ENCODE measurements at places on chromosomes 2 and 18.

DNA sequence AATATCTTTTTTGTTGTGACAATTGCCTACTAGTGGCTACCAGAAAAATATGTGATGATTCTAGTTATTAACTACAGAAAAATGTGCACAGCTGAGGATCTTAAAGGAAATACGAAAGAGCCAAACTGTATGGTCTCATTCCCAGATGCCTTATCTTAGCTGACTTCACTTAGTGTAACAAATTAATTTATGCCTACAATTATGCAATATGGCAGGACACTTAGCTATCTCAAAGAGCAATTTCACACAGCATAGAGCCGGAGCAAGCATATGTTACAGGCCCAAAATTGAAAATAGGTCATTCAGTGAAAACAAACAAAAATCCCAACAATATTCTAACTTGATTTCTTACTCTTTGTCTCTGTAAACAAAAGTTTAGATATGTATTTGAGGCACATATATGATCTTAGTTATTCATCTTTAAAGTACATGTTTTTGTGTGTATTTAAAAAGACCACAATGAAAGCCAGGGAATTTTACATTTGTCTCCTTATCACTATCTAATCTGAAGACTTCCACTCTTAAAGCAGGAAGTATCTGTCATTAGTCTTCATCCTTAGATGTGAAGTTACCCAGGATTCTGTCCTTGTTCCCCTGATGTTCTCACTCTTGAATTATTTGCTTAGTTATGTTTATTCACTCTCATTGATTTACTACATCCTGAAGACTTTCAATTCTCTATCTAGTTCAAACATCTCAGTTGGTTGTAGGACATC, 1579.0 kb upstream of the NXPH2 start:
- no peak for ATAC-seq

GRCh38 chr2:144546933-144547332, 27.0 kb upstream of the ZEB2 start:
- no peak for ATAC-seq

GRCh38 chr18:76507830-76508385, 12.9 kb upstream of the ZNF516 start:
- ATAC-seq, result no peak

GRCh38 chr2:224094413-224094812, 55.3 kb upstream of the SERPINE2 start:
- no peak for ATAC-seq

DNA sequence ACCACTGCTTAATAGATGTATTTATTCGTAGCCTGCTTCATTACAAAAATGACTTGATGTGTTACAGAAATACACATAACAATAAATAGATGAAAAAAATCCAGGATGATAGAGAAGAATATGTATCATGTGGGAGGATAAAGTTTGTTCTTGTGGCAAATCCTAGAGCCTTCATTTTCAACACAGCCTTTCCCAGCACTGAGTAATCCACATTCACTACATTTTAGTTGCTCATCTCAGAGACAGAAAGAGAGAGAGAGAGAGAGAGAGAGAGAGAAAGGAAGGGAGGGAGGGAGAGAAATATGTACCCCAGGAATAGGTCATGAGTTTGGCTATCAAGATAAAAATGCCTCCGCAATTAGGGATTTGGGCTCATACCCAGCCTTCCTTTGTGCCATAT, 144.3 kb downstream of the RBMS1 start:
- ATAC-seq, result no peak

DNA sequence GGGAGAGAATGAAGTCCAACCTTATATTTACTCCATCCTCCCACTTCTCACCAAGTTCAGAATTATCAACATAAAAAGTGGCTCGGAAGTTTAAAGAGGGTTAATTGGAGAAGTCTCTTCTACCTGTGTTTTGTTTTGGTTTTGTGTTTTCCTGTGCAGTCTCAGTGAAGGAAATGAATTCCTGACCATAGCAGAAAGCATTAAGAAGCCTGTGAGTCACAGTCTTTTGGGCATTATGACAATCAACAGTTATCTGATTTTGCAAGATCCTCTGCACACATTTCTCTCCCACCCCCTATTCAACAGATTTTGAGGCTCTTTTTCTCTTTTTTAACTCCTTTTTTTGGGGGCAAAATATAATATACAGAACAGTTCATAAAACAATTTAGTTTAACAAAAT, 8.6 kb upstream of the RPL37A start:
- no peak for ATAC-seq

DNA sequence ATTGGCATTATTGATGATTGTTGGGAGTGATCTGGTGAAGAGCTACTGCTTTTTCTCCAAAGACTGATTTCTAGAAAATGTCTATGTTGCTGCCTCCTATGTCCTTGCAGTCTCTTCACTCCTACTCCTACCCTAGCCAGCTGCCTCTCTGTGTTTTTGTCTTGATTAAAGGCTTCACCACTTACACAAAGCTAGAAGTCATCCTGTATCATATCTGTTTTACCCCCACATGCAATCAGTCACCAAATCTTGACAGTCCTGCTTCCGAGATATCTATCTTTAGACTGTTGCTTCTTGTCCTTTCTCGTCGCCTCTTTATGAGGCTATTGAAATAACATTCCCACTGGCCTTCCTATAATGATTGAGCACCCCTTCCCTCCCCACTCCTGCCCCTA, 84.5 kb upstream of the ITGA4 start:
- ATAC-seq, result no peak

GRCh38 chr2:219178377-219179175, 501 bp downstream of the RETREG2 start:
- ATAC-seq, result no peak

DNA sequence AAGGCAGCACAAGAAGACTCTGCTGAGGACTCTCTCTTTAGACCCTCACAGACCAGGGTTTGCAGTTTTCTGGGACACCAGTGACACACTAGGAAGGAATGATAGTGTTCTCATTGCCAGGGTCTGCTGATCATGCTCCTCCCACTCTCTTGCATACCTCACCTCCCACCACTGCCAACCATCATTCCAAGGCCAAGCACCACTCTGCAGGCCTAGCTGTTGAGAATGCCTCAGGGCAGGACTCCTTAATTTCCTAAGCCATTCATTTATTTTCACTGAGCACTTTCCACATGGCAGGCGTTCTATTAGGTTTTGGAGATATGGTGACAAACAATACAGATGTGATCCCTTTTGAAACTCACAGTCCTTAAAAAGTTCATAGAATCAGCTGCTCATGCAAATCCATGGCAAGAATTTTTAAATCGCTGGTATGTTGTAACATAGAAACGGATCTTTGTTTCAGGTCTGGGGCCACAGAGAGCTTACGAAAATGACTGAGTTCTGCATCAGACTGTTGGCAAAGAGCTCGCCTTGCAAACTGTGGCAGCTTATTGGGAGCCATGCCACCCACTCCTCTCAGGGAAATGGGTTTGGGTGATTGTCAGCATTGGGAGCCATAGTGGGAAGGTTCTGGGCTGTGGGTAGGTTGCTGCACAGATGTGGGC, 78.5 kb downstream of the XDH start:
- ATAC-seq, result no peak

GRCh38 chr2:117058366-117058765, 756.1 kb upstream of the DDX18 start:
- ATAC-seq, result no peak

- no peak for ATAC-seq
These were observed 2.4 kb downstream of the BOK start for GRCh38 chr2:241560883-241561474.

DNA sequence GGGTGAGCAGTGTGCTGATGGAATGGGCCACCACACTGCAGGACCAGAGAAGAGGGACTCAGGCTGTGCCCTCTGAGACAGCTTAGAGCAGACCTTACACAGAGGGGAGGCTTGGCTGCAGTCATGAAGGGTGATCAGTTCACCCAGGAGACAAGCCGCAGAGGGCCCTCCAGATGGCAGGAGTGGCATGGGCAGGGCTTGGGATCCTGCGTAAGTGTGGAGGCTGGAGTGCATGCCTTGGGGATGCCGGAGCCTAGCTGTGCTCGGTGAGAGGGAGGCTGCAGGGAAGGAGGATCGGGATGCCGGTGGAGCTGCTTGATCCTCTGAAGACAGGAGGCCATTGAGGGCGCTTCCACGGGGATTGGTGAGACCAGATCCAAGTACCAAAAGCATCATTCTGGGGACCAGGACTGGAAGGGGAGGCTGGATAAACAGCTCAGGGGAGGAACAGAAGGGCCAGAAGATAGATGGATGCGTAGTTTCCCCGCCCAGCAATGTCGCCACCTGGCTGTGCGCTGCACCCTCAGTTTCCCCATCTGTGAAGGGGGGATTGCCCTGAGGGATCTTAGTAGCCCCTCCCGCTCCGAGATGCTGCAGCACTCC, 163.4 kb downstream of the INHBB start:
- ATAC-seq, result no peak

DNA sequence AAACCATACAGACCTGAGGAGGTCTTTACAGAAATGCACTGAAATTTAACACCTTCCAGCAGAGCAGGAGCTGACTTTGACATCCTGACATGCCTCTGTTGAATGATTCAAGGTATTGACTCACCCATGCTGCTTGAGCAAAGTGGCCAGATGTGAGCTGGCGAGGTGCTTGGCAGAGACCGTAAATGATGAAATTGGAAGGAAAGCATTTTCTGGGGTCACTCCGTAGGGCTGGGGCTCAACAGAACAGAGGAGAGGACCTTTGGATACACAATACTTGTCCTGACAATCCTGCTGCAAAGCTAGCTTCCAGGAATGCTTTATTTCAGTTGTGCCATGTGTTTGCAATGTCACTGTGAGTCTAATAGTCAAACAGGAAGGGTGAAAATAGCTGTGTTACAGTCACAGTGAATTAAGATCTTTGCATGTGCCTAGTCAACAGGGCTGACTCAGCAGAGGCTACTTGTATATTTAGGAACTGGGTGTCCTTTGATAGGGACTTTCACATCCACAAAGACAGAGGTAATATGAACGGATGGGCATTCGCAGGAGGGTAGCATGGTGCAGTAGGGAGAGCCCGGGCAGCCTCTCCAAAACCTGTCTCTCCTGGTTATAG, 31.6 kb upstream of the NCK2 start:
- ATAC-seq, result no peak

GRCh38 chr2:215609089-215610032, 173.5 kb upstream of the FN1 start:
- ATAC-seq, result no peak

DNA sequence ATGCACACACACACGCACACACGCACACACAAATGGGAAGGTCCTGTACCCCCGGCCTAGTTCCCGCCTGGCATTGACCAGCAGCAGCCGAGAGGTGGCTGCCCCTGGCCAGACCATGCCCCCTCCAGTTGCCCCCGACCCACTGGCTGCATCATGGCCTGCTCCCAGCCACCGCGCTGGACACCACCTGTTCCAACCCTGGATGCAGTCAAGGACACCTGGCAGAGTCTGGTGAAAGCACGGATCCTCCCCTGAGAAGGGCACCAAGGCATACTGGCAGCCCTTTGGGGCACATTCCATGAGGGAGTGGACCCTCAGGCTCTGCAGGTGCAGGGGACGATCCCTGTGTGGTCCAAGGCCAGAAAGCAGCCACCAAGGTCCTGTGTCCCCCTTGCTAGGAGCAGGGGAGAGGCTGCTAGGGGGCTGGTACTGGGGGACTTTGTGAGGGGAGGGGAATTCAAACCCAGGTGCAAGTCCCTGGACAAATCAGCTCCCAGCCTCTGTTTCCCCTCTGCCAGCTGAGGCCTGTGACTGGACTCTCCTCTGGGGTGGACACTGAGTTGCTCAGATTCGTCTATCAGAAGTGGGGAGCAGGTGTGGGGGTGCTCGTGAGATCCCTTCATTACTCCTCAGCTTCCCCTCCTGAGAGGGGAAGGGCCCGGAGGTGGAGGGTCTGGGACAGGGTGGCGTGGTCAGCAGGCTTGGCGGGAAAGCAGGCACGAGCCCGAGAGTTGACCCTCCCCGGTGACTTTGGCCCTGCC, 3.5 kb downstream of the ESPNL start:
- ATAC-seq, result no peak

DNA sequence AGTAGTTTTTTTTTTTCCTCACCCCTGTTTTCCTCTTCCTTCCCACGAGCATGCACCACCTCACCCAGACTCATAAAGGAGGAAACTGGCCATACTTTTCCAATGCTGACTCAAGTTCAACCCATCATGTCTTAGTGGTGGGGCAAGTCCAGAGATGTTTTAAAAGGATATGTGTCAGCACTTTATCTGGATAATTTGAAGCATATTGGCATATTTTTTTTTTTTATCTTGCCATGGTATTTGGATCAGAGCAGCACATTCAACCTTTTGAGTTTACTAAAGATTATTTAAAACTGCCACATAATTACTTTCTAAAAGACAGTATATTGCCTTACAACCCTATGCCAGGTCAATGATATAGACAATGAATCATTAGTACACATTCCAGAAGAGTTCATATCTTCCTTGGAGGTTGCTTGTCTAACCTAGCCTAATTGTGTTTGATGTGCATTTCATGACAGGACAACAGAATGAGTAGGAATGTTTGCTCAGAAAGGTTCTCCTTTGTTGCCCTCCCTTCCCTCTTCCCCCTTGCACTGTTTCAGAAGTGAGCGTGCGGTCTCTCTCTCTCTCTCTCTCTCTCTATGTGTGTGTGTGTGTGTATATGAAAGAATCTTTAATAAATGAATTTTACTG, 950.7 kb upstream of the FAM98A start:
- ATAC-seq, result no peak

DNA sequence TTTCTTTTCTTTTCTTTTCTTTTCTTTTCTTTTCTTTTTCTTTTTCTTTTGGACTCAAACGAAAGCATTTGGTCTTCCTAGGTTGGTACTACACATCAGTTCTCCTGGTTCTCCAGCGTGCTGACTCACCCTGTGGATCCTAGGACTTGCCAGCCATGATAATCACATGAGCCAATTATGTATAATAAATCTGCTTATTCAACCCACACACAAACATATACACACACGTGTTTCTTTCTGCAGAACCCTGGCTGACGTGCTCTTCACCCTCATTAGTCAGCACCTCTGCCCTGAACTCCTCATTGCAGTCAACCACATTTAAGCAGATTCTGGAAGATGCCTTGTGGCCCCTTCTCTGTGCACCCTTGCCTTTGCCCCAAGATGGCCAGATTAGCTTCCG, 162.4 kb upstream of the MYT1L start:
- no peak for ATAC-seq

DNA sequence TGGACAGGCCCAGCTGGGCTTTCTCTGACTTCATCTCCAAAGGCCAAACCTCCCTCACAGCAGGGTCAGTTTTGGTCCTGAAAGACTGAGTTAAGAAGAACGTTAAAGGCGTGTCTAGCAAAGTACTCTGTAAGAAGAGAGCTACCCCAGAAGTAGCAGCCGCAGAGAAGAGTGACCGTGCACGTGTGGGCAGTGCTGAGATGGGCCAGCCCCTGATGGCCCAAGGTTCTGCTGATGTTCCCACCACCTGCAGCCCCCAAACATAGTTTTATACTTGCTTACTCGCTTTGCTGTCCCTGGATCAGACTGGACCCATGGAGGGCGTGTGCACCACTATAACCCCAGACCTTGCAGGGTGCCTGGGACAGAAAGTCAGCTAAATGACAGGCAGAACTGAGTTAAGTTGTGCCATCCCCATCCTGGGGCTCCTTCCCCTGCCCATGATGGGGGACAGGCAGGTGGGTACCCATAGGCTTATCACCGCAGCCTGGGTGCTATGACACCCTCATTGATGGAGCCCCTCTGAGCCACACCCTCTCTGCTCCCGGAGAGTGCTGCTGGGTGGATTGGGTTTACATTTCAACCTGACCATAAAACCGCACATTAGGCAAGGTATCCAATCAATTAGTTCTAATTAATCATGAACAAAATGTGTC, 367.3 kb upstream of the HS6ST1 start:
- no peak for ATAC-seq

All from activated CD4-positive, CD25-positive, alpha-beta regulatory T cell treated with anti-CD3 and anti-CD28 coated beads, Interleukin-2, amount 50 U/mL, for 24 hours (primary cell).